ENCODE measurements at places on chromosomes 4 and X.

- no peak for DNase-seq
Observed at GRCh38 chr4:120319046-120319767, 252.6 kb upstream of the MAD2L1 start.

GRCh38 chrX:20215565-20215964, 51.1 kb downstream of the RPS6KA3 start:
- no peak for DNase-seq

- no peak for DNase-seq
Observed at GRCh38 chr4:72314869-72315268, 254.2 kb downstream of the ADAMTS3 start.

DNA sequence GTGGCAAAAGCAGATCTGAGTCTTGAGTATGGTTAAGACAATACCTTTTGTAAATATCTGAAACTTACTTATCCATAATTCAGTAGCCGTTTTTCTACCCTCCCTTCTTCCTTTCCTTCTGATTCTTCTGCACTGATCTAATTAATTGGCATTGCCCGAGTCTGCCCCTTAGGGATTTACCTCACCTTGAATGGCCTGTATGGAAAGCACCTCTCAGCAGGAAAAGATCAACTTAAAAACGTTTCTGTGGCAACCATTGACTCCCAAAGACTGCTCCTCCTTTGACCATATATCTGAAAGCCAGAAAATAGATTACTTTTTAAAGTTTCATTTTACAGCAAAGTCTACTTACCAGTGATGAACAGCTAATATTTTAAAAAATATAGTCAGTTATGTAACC, 496.5 kb upstream of the LCORL start:
- DNase-seq: no peak
